ENCODE measurements at places on chromosomes 12 and 14.

- peak; percentile 77 for DNase-seq
- H3K4me1 ChIP-seq = peaks cover 39% of the 10 kb centered on the region
- no peaks in the 10 kb centered on the region for H3K36me3 ChIP-seq
- H3K27ac ChIP-seq = peak overlapping the region; percentile 78
- peak overlapping the region; percentile 92 for H3K4me3 ChIP-seq
Observed at GRCh38 chr12:96194971-96195844, 1.0 kb downstream of the ELK3 start.

GRCh38 chr12:54373649-54374561 is 9.6 kb upstream of the GPR84 start:
- H3K4me1 ChIP-seq = peaks cover 93% of the 10 kb centered on the region
- peak overlapping the region; percentile 63 for H3K27ac ChIP-seq
- no peaks in the 10 kb centered on the region for H3K27me3 ChIP-seq
- peaks cover 23% of the 10 kb centered on the region for H3K36me3 ChIP-seq

DNA sequence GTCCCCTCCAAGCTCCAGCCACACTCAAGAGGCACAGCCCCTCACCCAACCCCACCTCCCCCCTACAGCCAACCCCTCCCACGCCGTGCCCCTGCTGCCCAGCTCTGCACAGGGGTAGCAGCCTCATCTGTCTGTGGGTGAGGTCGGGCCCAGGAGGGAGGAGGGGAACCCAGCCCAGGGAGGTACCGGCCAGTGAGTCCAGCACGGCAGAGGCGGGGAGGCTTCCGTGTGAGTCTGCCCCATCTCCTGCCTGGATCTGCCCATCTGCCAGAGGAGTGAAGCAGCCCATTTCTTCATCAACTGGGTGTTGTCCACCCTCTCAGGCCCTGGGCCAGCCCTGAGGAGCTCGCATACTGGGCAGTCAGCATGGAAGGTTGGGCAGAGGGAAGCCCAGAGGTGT is 54.2 kb downstream of the CCNK start:
- no peak overlapping the region for H3K27ac ChIP-seq
- H3K4me3 ChIP-seq = no peak overlapping the region
- peaks cover 10% of the 10 kb centered on the region for H3K4me1 ChIP-seq
- H3K27me3 ChIP-seq = no peaks in the 10 kb centered on the region
- DNase-seq = no peak

- H3K36me3 ChIP-seq = no peaks in the 10 kb centered on the region
- peaks cover 44% of the 10 kb centered on the region for H3K4me1 ChIP-seq
- DNase-seq = no peak
Observed at GRCh38 chr12:59077575-59078426, 157.5 kb upstream of the LRIG3 start.

DNA sequence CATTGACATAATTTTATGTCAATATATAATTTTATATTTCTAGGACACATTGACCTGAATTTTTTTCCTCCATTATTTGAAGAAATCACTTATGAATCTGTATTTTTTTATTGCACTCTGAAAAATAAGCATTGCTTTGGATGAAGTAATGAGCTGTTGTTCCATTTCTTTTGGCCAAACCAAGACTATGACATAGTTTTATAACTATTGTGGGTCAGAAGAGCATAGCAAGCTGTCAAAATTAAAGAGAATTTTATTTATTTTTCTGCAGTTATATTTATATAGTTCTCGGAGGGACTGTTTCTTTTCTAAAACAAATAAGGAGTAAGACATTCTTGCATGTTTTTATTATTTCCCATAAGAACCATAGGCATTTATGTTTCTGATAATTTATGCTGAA is 8.5 kb downstream of the C12orf75 start:
- no peak for DNase-seq
- no peaks in the 10 kb centered on the region for H3K27me3 ChIP-seq
- H3K27ac ChIP-seq = no peak overlapping the region
- H3K36me3 ChIP-seq = no peaks in the 10 kb centered on the region
